ENCODE measurements at places on chromosomes 7 and 10. TPM values are rescaled to one million over a fixed set of nuclear protein-coding genes. Genes with fewer than 3 reads are reported as not detected.

ZNF117 gene
- total RNA-seq: 100 TPM

DLX6 gene
- not detected for total RNA-seq

PDE6C gene
- total RNA-seq: not detected

PLPP4 gene
- total RNA-seq: not detected
